ENCODE measurements at places on chromosomes 4 and X.

GRCh38 chr4:107060388-107060787, 24.3 kb upstream of the DKK2 start:
- no peak for DNase-seq

DNA sequence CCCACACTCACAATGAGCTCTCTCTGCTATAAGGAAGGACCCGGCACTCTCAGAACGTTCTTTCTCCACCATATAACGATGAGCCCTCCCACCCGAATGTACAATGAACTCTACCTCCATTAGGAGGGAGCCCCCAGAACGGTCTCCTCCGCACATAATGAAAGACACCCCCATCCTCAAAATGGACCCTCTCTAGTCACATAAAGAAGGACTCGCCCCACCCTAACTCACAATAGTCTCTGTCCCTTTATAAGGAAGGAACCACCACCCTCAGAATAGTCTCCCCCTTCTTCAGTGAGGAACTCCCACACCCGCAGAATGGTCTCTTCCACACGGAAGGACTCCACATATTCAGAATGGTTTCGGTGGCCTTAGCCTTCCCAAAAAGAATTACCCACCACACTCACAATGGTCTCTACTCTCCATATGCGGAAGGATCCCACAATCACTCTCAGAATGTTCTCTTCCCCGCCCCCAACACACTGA, 477 bp downstream of the SLC35A2 start:
- DNase-seq, result no peak

DNA sequence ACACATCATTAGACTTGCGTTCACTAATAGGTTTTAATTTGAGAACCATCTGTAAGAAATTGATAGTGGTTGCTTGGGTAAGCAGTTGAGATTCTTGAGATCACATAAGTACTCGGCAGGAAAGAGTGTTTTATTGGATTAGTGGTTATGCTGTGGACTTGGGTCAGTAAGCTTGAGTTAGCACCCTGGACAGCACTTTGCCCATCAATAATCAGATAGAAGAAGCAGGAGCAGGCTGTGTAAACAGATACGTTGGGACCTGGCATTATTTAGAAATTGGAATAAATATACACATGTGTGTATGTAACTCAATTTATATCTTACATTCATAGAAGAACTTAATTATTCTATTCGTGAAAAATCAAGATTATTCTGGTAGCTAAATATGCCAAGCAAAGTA, 357.5 kb upstream of the SMIM31 start:
- no peak for DNase-seq

DNA sequence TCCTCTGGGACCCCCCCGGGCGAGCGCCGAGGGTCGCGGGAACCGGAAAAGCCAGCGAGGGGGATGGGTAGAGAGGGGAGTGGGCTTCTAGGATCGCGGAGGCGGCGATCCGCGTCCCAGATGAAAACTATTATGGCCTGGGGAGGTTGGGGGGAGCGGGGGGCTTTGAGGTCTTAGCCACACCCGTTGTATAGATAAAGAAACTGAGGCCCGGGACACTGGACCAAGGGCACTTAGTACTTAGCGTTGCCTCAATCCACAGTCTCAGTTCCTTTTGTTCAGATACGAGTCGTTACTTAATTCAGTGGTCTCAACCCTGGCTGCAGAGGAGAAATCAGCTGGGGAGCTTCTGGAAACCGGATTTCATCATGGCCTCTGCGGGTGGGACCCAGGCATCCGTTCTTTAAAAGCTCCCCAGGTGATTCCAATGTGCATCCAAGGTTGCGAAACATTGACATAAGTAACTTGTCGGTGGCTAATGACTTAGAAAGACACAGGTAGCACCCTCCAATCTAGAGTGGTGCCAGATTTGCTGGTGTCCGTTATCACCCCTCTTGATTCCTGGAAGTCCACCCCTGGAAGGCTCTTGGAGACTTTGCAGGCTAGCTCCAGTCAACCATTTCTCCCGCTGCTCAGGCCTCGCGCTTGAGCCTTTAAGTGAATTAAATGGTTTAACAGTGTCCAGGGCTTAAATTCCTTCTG, 90.7 kb downstream of the GEMIN8 start:
- no peak for DNase-seq

- peak; percentile 28 for DNase-seq
Observed at GRCh38 chrX:107628662-107629539, 591 bp downstream of the PRPS1 start.

GRCh38 chr4:90025248-90025647, 101.9 kb upstream of the CCSER1 start:
- peak; percentile 52 for DNase-seq

DNA sequence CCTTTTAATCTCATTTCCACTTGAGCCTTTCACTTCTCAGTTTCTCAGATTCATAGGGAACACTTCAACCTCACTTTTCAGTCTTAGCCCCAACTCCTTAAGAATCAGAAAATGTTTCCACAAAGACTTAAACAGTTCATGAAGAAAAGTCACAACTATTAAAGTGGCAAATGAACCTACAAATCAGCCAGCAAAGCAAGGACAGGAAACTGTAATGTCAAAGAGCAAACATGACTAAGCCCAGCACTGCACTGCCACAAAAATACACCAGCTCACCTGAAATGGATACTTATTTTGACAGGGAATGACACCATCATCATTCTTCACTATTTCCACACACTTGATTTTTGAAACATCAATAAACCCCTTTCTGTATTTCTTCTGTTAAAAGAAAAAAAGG, 41.8 kb upstream of the TXK start:
- no peak for DNase-seq

- DNase-seq, result no peak
Observed at GRCh38 chrX:150844016-150844415, 54.5 kb downstream of the CD99L2 start.

DNA sequence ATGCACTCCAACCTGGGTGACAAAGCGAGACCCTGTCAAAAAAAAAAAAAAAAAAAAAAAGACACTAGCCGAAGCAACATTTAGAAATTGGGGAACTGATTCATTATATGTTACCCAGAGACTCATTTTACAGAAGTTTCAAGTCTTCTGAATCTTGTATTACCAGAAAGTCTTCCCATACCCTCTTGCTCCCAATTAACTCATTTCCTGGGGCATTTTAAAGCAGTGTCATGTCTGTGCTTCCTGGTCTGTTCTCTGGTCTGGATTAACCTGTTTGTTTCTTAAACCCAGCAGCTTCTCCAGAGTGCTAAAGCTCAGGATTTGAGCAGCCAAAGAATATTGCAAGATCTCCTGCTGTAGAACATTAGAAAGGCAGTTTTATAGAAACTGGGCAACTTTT, 43.7 kb downstream of the FRMPD3 start:
- no peak for DNase-seq

DNA sequence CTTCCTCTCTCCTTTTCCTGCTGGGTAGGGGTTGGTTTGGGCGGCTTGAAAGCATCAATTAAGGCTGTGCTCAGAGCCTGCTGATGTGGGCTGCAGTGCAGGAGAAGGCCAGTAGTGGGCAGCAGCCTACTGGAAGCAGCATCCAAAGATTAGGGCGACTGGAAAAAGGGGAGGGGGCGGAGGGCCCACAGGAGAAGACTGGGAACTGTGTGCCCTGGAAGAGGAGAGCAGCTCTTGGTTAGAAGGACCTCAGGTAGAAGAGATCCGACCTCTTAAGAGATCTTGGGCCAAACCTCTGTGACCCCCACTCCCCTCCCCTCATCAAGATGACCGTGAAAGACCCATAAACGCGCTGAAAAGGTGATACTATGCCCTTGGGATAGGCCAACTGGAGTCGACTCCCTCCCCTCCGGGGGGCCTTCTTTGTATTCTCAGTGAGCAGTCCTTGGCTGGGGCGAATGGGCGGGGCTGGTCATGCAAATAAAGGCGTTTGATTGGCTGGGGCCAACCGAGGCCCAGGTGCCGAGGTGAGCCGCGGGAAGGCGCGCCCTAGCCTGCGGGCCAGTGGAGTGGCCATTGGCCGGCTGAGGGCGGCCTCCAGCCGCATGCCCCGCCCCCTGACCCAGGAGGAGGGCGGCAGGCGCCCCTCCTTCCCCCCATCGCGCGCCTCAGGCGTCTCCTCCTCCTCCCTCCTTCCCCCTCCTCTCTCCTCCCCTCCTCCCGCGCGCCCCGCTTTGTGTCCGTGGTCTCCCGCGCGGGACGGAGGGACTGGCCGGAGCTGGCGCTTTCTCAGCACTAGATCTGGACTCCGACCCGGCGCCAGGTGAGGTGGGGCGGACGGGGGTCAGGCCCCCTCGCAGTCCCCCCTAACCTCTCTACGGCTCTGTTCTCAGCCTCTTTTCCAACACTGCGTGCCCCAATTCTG, 10.1 kb downstream of the DLG3 start:
- peak; percentile 83 for DNase-seq

DNA sequence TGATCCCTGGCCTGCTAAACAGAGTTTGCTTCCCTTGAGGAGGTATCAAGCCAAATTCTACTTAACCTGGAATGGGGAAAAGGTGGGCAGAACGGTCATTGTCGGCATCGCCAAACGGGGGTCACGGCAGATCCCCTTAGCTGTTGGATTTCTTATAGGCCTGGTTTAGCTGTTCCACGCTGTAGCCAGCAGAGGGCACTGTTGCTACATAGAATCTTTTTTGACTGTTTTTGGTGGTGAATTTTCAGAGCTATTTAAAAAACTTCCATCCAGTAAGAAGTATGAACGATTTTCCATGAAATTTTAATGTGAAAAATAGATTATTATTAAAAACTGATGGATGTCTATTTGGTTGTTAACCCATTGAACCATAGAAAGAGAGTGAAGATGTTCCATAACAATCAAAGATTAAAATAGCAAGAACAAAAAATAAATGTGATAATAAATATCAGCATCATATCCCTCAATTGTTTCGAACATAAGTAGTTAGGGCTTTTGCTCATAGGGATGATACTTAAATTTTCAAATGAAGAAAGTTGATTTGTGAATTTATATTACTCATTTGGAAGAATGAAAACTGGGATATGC, 56.6 kb downstream of the LINC00632 start:
- peak; percentile 37 for DNase-seq

- no peak for DNase-seq
Observed at GRCh38 chrX:2863646-2864045, 34.9 kb downstream of the GYG2 start.

DNA sequence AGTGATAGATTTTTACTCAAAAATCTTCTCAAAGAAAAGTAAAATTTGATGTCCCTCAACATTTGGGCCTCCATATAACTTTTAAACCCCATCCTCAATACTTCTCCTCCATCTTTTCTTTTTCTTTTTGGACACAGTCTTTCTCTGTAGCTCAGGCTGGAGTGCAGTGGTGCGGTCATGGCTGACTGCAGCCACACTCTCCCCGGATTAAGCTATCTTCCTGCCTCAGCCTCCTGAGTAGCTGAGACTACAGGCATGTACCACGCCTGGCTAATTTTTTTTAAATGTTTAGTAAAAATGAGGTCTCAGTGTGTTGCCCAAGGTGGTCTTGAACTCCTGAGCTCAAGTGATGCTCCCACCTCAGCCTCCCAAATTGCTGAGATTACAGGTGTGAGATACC, 33.1 kb downstream of the KDM6A start:
- no peak for DNase-seq

- no peak for DNase-seq
Observed at GRCh38 chr4:119865389-119865788, 201.3 kb downstream of the MAD2L1 start.

GRCh38 chr4:81204571-81204970, 10.5 kb downstream of the PRKG2 start:
- DNase-seq, result no peak

- DNase-seq, result no peak
Observed at GRCh38 chrX:138777230-138777629, 65.7 kb upstream of the FGF13 start.

DNA sequence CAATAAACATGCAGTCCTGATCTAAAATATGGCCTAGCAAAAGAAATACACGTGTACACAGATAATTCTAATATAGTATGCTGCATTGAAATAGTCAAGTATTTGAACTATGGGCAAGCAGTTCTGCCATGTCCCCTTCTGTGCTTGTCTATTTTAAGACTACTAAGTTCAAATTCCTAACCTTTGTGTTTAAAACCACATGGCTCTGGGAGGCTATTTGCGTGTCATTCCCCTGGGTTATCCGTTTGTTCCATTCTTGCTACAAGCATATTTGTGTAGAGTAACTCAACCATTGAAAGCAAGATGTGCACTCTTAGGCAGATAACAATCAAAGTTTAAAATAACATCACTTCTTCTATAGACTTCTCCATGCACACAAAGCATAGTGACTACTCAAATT, 25.4 kb upstream of the TBC1D1 start:
- no peak for DNase-seq

DNA sequence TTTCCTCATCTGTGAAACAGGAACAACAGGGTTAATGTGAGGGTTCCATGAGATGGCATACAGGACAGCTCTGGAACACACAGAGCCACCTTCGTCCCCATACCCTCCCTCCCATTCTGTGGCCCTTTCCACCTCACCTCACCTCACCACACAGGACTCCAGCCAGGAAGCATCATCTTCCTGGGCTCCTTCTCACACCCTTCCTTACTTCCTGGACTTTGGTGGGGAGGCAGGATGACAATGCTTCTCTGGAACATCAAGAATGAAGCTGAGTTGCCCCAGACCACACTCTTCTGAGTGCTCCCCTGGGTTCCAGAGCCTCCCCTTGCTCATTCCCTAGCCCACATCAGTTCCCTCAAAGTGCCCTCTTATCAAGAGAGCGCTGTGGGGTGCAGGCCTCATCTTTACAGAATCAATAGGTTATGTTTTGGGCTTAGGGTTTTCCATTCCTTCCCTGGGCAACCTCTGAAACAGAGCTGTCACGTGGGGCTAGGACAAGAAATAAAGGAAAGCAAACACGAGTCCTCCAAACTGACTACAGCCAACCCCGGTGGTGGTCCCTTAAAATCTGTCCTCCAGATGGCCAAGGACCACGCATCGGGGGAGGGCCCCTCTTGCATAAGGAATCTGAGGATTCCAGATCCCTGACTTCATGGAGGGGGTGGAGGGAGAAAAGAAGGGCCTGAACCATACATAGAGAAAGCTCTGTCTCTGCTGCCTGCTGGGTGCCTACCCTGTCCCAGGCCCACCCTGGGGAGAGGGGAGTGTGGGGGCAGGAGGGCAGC, 74.4 kb upstream of the ATP6AP2 start:
- no peak for DNase-seq

DNA sequence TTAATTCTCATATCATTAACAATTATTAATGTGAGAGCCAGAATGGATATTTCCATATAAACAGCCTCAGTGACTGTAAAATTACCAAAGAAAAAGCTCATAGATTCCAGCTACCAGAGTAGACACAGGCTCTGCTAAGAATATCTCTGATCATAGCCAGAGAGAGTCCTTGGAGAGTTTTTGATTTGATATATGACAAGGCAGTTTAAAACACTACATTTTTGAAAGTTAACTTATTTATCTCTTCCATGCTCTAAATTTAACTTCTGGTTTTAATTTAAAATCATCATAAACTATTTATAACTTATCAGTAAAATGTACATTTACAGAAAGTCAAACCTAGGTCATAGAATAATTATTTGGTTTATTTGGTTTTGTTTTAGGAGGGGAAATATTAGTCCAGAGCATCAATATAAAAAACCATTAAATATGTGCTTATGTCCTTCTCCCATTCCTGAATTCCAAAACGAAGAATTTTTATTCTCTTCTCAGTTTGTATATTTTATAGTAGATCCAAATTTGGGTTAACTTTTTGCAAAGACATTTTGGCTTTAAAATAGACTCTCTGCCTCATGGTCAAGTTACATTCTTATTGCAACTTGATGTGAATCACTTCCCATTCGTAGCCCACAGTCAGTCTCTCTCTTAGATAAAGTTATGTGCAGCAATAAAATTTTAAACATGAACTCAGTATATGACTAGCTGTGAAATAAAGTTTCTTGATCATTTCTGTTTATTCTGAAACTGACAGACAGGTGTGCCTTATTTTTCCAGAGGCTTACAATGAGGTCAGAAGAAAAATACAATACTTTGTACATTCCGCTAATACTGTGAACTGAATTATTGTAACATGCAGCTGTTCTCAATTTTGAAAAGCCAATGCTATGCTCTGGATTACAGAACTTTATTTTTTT, 267.1 kb downstream of the PAPSS1 start:
- DNase-seq, result no peak

All from NCI-H446 (cell line).